Tongue (tissue), 3 donors: ENCODE measurements at places on chromosomes 7 and 10. TPM values are rescaled to one million over a fixed set of nuclear protein-coding genes. Genes with fewer than 3 reads are reported as not detected.

FANK1 gene
- 3.2 TPM for total RNA-seq

ASAH2 gene
- total RNA-seq: 1.2 TPM

GRCh38 chr10:129511086-129511485, 44.0 kb downstream of the MGMT start:
- no peak for DNase-seq

TAS2R4 gene
- total RNA-seq: 2.4 TPM

ACSM6 gene
- not detected for total RNA-seq

GRCh38 chr7:96052860-96053470, 268.9 kb downstream of the SLC25A13 start:
- DNase-seq: no peak

WNT16 gene
- total RNA-seq: 2.8 TPM

- DNase-seq: no peak
These were observed 126.3 kb upstream of the POM121L12 start for GRCh38 chr7:52909131-52909530.

DNA sequence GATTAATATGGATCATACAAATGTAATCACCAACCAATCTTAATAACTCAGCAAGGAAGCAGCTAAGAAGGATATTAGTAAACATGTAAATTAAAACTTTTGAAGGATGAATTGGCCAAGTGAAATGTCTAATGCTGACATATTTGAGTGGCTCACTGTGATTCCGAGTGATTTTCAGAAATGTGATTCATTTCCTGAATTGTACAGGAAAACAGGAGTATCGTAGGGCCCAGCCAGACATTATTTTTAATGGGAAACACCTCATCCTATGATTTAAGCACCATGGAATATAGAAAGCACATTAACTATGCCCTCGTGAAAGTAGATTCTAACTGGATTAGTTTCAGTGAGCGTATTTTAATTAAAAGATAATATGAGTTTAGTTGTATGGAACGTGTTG, 82.3 kb downstream of the LHFPL3 start:
- no peak for DNase-seq
